Stimulated activated CD8-positive, alpha-beta memory T cell treated with anti-CD3 and anti-CD28 coated beads, Interleukin-4, amount 100 ng/mL, for 1 hour (primary cell): ENCODE measurements at places on chromosomes 16 and 17.

DNA sequence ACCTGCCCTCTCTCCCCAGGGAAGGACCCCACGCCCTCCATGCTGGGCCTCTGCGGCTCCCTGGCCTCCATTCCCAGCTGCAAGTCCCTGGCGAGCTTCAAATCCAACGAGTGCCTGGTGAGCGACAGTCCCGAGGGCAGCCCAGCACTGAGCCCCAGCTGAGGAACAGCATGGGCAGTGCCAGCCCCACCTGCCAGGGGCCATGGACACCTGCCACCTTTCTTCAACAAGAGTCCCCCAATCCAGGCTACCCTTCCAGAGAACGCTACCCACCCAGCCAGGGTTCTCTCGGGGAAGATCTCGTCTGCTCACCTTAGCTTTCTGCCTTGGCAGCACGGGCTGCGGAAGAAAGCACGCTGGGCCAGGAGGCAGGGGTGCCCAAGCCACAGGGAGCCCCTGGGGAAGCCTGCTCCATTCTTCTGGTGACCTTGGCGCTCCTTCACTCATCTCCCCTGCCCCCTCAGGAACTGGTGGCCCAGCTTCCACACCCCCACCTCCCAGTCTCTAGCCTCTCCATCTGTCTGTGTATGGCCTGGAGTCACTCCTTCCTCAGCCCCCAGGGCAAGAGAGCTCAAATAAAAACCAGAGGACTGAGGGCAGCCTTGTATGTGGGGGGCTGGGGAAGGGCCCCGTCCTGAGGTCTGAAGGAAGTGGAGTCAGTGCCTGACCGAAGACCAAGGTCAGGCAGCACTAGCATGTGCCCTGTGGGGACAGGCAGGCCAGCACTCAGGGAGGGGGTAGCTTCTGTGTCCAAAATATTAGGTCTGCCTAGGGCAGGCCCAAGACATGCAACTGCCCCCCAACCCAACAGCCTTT is 6.3 kb downstream of the SLC25A39 start:
- no peak for DNase-seq

- DNase-seq, result peak; percentile 42
These were observed 749 bp upstream of the MC1R start for GRCh38 chr16:89917773-89918452.

- peak; percentile 18 for DNase-seq
These were observed 11.8 kb downstream of the GNAO1 start for GRCh38 chr16:56203052-56203451.

- DNase-seq, result no peak
These were observed 44.4 kb upstream of the ATP2A3 start for GRCh38 chr17:4008441-4009185.

DNA sequence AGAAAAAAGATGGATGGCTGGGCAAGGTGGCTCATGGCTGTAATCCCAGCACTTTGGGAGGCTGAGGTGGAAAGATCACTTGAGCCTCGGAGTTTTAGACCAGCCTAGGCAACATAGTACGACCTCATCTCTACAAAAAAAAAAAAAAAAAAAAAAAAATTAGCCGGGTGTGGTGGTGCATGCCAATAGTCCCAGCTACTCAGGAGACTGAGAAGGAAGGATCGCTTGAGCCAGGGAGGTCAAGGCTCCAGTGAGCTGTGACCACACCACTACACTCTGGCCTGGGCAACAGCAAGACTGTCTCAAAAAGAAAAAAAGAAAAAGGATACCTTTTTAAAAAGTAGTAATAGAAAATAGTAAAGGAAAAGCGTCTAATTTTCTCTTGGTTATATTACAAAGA is 20.7 kb downstream of the ZNF652 start:
- no peak for DNase-seq
